ENCODE measurements at places on chromosomes 1 and 21.
A peak's percentile ranks its signal among the peaks of the same experiment; 100 is the strongest.

DNA sequence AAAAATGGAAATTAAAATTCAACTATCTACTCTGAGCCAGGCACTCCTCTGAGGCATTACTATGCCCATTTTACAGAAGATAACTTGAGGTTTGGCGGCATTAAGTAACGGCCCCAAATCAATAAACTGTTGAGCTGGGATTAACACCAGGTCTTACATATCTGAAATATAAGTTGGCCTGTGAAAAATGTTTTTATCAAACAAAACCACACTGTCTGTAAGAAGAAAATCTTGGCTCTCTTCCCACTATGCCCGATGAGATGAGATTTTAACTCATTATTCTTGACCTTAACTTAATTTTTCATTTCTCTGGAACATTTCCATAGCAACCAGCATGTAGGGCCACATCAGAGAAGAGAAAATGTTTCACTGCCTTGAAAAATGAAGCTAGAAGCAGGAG is 21.8 kb downstream of the RC3H1 start:
- DNase-seq = peak; percentile 5
- no peaks in the 10 kb centered on the region for H3K27me3 ChIP-seq
- no peaks in the 10 kb centered on the region for H3K36me3 ChIP-seq
- no peak overlapping the region for H3K4me3 ChIP-seq
- peaks cover 2% of the 10 kb centered on the region for H3K4me1 ChIP-seq
- H3K27ac ChIP-seq = no peak overlapping the region

DNA sequence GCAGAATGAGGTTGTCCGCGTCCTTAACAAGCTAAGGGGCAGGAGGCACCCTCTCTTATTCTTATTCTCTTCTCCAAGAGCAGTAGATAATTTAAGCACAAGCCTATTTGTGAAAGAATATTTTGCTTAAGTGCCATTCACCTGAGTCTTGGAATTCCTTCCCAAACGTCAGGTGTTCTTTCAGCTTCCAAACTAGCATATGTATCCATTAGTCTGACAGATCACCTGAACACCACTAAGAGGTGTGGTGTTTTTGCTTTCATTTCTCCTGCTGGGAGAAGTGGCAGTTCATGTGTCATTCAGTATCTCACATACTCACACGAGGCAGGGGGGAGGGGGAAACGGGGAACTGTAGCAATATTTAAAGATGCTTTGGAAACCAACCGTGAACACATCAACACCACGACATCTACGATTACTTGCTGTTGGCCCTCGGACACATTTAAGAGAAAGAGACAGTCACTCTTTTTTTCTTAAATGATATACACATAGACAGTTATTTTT is 45.5 kb upstream of the RBM15 start:
- peaks cover 9% of the 10 kb centered on the region for H3K27me3 ChIP-seq
- no peaks in the 10 kb centered on the region for H3K4me1 ChIP-seq
- no peak overlapping the region for H3K4me3 ChIP-seq
- no peak overlapping the region for H3K27ac ChIP-seq

- no peak for DNase-seq
- H3K27me3 ChIP-seq = no peaks in the 10 kb centered on the region
- no peaks in the 10 kb centered on the region for H3K36me3 ChIP-seq
- no peak overlapping the region for H3K27ac ChIP-seq
- H3K4me1 ChIP-seq = peaks cover 4% of the 10 kb centered on the region
These were observed 27.4 kb downstream of the ETS2 start for GRCh38 chr21:38833117-38833516.

- H3K4me1 ChIP-seq = no peaks in the 10 kb centered on the region
- H3K27me3 ChIP-seq = no peaks in the 10 kb centered on the region
- H3K27ac ChIP-seq = no peak overlapping the region
These were observed 136.1 kb upstream of the JUN start for GRCh38 chr1:58919959-58920321.

- no peak overlapping the region for H3K27ac ChIP-seq
- H3K4me3 ChIP-seq = no peak overlapping the region
- peak; percentile 48 for DNase-seq
- no peaks in the 10 kb centered on the region for H3K36me3 ChIP-seq
These were observed 5.1 kb upstream of the PLEKHO1 start for GRCh38 chr1:150144606-150145005.

DNA sequence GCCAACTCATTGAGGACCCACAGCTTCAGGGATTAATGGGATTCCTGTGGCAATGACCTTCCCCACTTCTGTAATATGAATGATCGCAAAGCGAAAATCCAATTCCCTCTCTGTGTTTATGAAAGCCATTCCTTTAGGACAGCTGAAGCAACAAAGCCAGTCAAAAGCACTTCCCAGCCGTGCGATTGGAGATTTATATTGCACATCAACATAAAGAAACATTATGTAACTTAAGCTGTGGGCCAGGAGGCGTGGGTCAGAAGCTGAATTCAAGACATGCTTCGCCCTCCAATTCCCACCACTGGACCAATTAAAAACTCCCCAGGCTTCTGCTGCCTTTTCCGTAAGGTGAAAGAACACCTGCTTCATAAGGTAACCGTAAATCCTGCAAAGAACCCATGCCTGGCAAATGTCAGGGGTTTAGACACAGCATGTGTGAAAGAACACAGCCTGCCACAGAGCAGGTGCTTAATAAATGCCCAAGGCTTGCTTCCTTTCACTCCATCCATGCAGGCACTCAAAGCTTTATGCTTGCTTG is 138.9 kb upstream of the SOD1 start:
- no peaks in the 10 kb centered on the region for H3K4me1 ChIP-seq
- H3K27me3 ChIP-seq = no peaks in the 10 kb centered on the region
- H3K4me3 ChIP-seq = no peak overlapping the region
- H3K27ac ChIP-seq = no peak overlapping the region
- no peaks in the 10 kb centered on the region for H3K36me3 ChIP-seq
- no peak for DNase-seq

DNA sequence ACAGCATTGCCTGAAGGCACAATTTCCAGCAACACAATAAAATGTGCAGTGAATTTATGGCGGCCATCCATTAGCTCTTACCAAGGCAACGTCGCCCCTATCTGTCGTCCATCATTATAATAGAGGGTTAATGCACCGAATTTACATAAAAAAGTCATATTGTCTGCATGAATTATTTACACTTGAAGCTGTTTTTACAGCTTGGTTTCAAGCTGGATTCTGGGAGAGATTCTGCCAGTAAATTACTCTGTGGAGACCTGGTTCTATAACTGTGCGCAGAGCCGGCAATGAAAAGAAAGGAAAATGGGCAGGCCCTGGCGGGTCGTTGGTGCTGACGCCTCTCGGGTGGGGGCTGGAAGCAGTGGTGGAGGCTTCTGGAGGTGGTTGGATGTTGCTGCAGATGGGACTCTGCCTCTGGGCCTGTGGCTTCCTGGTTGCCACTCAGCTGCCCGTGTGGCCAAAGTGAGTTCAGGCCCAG is 48.9 kb upstream of the POU3F1 start:
- H3K4me3 ChIP-seq = no peak overlapping the region
- H3K27ac ChIP-seq = no peak overlapping the region
- H3K4me1 ChIP-seq = no peaks in the 10 kb centered on the region

GRCh38 chr1:201966171-201966570 is 10.9 kb downstream of the TIMM17A start:
- DNase-seq = no peak
- H3K4me1 ChIP-seq = no peaks in the 10 kb centered on the region
- no peak overlapping the region for H3K27ac ChIP-seq

GRCh38 chr1:76677416-76678405 is 189.6 kb upstream of the ST6GALNAC5 start:
- no peak for DNase-seq
- H3K36me3 ChIP-seq = no peaks in the 10 kb centered on the region
- H3K4me3 ChIP-seq = no peak overlapping the region
- H3K27ac ChIP-seq = no peak overlapping the region

GRCh38 chr1:233005703-233006102 is 55.3 kb downstream of the NTPCR start:
- peak; percentile 76 for DNase-seq
- H3K27me3 ChIP-seq = no peaks in the 10 kb centered on the region
- peaks cover 5% of the 10 kb centered on the region for H3K4me1 ChIP-seq
- no peaks in the 10 kb centered on the region for H3K36me3 ChIP-seq

GRCh38 chr21:15162921-15163320 is 98.1 kb upstream of the NRIP1 start:
- H3K4me1 ChIP-seq = no peaks in the 10 kb centered on the region
- no peak for DNase-seq
- no peak overlapping the region for H3K27ac ChIP-seq
- H3K4me3 ChIP-seq = no peak overlapping the region
- H3K36me3 ChIP-seq = no peaks in the 10 kb centered on the region

- no peak for DNase-seq
- H3K4me1 ChIP-seq = no peaks in the 10 kb centered on the region
- no peaks in the 10 kb centered on the region for H3K27me3 ChIP-seq
- H3K4me3 ChIP-seq = no peak overlapping the region
These were observed 41.9 kb downstream of the PTBP2 start for GRCh38 chr1:96763514-96763913.

DNA sequence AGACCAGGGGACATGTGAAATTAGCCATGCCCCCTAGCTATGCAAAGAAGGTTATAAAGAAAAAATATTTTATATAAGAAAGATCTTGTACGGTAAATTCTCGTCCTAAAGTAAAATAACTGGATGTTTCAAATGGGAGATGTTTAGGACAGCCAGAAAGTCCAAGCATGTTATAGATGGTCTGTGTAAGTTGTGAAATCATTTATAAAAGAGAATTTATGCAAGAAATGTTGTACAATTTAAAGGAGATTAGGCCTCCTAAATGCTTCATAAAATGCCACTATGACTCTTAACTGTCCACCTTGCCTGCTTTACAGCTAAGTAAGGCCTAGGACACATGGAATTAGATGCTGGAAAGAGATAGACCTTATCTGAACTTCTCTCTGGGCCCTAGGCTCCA is 118.1 kb upstream of the POGK start:
- H3K4me1 ChIP-seq = no peaks in the 10 kb centered on the region
- H3K27ac ChIP-seq = no peak overlapping the region
- no peaks in the 10 kb centered on the region for H3K27me3 ChIP-seq
- DNase-seq = no peak
- H3K4me3 ChIP-seq = no peak overlapping the region

DNA sequence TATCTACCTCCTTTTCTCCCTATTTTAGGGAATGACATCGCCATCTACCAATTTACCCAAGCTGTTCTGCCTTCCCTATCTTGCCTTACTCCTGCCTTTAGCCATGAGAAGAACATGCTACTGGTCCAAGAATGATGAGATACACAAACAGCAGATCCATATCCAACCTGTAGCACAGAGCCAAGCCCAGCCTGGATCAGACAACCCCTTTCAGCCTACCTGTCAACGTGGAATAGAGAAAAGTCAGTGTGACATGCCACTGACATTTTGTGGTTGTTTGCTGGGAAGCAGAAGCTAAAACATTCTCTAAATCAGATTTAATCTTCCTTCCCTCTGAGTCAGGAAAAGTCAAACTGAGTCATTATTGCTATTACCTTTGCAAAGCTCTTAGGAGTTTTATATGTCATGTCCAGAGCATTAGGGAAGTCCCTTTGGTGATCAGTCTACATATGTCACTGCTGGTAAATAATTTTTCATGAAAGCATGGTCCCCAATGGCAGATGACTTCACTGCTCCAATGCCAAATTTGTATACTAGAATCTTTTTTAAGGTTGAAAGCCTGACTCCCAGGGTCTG is 143.1 kb downstream of the TPR start:
- H3K27me3 ChIP-seq = no peaks in the 10 kb centered on the region
- H3K36me3 ChIP-seq = no peaks in the 10 kb centered on the region
- H3K4me3 ChIP-seq = no peak overlapping the region
- no peaks in the 10 kb centered on the region for H3K4me1 ChIP-seq

GRCh38 chr1:42996384-42996970 is 37.8 kb upstream of the SLC2A1 start:
- H3K27ac ChIP-seq = no peak overlapping the region
- H3K4me3 ChIP-seq = no peak overlapping the region
- no peaks in the 10 kb centered on the region for H3K4me1 ChIP-seq
- no peaks in the 10 kb centered on the region for H3K36me3 ChIP-seq
- peaks cover 2% of the 10 kb centered on the region for H3K27me3 ChIP-seq

DNA sequence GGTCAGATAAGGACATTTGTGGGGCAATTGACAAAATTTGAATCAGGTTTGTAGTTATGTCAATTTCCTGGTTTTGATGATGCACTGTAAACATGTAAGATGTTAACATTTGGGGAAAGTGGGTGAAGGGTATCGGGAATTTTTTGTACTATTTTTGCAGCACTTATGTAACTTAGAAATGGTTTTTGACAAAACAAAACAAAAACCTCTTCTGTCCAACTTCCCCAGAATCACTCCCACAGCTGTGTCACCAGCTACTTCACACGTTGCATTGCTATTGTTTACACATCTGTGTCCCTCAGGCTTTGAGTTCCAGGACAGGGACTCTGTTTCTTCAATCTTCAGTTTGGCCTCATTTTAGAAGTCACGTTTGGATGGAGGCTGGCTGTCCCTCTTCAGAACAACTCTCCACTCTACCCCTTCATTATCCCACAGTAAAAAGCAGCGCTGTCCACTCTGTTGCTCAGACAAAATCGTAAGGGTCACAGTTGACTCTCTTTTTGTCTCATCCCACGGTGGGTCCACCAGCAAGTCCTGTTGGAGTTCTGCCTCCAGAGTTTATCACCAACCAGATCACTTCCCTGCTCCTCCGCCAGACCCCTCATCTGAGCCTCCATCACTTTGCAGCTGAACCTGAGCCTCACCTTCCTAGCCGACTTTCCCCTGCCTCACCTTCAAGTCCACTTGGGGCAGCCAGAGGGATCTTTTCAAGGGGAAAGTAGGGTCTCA is 63.2 kb downstream of the NENF start:
- no peak for DNase-seq
- no peaks in the 10 kb centered on the region for H3K4me1 ChIP-seq
- H3K27ac ChIP-seq = no peak overlapping the region
- no peak overlapping the region for H3K4me3 ChIP-seq
- no peaks in the 10 kb centered on the region for H3K36me3 ChIP-seq

DNA sequence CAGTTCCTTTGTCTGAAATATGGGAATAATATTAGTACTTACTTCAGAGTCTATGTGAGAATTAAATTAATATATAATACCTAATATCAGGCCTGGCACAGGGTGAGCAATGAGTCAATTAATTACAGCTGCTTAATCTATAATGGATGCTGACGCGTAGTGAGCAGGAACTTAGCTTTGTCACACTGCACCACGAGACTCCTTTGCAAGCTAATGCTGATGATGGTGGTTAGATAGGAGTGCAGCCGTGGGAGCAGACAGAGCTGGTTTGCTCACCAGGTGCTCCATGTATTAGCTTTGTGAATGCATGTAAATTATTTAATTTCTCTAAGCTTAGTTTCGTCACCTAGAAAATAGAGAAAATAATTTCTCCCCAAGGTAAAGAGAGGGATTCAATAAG is 35.1 kb downstream of the KCNJ15 start:
- peaks cover 16% of the 10 kb centered on the region for H3K4me1 ChIP-seq
- no peaks in the 10 kb centered on the region for H3K36me3 ChIP-seq
- no peak for DNase-seq
- no peak overlapping the region for H3K4me3 ChIP-seq

GRCh38 chr1:108054396-108054795 is 89.4 kb upstream of the VAV3 start:
- H3K36me3 ChIP-seq = no peaks in the 10 kb centered on the region
- H3K4me1 ChIP-seq = peaks cover 18% of the 10 kb centered on the region
- no peak overlapping the region for H3K4me3 ChIP-seq
- H3K27ac ChIP-seq = no peak overlapping the region
- DNase-seq = no peak

- no peaks in the 10 kb centered on the region for H3K4me1 ChIP-seq
- no peak overlapping the region for H3K4me3 ChIP-seq
- DNase-seq = no peak
- H3K36me3 ChIP-seq = no peaks in the 10 kb centered on the region
- no peak overlapping the region for H3K27ac ChIP-seq
These were observed 152.5 kb upstream of the KCND3 start for GRCh38 chr1:112141923-112142322.

All from endothelial cell of umbilical vein (primary cell).